ENCODE measurements at places on chromosomes 4 and X.

- no peaks in the 10 kb centered on the region for H3K36me3 ChIP-seq
- no peak overlapping the region for H3K4me3 ChIP-seq
- no peaks in the 10 kb centered on the region for H3K27me3 ChIP-seq
- no peak for DNase-seq
- H3K27ac ChIP-seq = no peak overlapping the region
- H3K4me1 ChIP-seq = no peaks in the 10 kb centered on the region
Measured at GRCh38 chrX:41314881-41315280, 19.1 kb upstream of the DDX3X start.

- no peak overlapping the region for H3K27ac ChIP-seq
- peaks cover 4% of the 10 kb centered on the region for H3K27me3 ChIP-seq
Measured at GRCh38 chr4:118905566-118905965, 16.9 kb downstream of the SYNPO2 start.

DNA sequence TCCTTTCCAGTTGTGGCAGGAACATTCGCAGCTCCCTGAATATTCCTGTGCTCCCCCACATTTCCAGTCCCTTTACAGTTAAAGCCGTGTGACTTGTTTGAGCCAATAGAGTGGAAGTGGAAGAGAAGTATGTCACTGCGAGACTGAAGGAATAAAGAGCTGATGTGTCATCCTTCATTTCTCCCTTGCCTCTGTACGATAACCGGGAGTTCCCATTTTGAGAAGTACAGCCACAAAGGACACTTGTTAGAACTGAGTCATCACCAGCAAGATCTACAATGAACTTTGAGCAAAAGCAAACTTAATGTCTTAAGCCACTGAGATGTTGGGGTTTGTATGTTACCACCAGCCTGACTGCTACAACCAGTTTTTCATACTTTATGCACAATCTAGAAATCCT, 92.3 kb downstream of the SPRY1 start:
- H3K27ac ChIP-seq = no peak overlapping the region
- no peak for DNase-seq
- no peaks in the 10 kb centered on the region for H3K27me3 ChIP-seq
- no peak overlapping the region for H3K4me3 ChIP-seq
- H3K36me3 ChIP-seq = no peaks in the 10 kb centered on the region

DNA sequence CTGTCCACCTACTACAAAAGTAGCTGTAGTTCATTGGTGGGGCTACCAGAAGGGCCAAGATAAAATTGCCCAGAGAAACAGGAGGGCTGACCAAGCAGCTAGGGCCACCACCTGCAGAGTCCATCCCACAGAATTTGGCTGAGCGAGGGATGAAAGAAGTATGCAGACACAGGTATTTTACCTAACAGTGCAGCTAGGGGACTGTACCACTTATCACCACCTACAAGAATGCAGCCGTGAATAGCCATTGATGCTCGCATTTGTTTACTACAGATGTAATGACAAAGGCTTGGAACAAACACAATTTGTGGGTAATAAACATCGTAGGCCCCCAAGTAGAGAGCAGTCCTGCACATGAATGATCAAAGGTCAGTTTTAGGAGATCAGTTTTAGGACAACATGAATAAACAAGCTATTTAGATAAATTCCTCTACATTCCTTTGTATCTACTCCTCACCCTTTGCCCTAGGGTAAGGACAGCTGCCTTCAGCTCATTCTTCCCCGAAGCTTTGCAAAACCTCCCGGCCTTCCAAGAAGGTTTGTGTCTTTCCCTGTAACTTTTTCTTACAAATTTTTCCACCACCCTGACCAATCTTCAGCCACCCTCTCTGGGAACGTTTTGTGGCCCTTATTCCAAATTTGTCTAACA, 49.5 kb downstream of the ZNF718 start:
- no peak for DNase-seq
- H3K36me3 ChIP-seq = no peaks in the 10 kb centered on the region
- H3K27ac ChIP-seq = no peak overlapping the region
- H3K4me1 ChIP-seq = no peaks in the 10 kb centered on the region
- H3K27me3 ChIP-seq = no peaks in the 10 kb centered on the region

DNA sequence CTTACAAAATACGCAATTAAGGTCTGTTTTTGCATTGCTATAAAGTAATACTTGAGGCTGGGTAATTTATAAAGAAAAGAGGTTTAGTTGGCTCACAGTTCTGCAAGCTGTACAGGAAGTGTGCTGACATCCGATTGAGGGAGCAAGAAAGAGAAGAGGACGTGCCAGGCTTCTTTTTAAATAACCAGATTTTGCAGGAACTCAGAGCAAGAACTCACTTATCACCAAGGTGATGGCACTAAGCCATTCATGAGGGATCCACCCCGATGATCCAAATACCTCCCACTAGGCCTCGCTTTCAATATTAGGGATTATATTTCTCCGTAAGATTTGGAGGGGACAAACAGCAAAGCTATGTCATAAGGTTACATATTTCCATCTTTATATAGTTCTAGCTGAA, 456.7 kb downstream of the GLUD2 start:
- no peak for DNase-seq
- H3K36me3 ChIP-seq = no peaks in the 10 kb centered on the region
- H3K27me3 ChIP-seq = no peaks in the 10 kb centered on the region
- H3K4me3 ChIP-seq = no peak overlapping the region

DNA sequence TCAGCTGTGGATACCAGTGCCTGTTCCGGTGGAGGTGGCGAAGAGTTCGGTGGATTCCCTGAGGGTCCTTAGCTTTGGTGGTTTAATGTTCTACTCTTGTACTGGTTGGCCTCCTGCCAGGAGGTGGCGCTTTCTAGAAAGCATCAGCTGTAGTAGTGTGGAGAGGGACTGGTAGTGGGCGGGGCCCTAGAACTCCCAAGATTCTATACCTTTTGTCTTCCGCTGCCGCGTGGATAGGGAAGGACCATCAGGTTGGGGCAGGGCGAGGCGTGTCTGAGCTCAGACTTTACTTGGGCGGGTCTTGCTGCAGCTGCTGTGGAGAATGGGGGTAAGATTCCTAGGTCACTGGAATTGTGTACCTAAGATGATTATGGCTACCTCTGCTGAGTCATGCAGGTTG, 390.3 kb downstream of the FAM47A start:
- DNase-seq = no peak
- H3K27me3 ChIP-seq = no peaks in the 10 kb centered on the region
- no peaks in the 10 kb centered on the region for H3K36me3 ChIP-seq
- no peaks in the 10 kb centered on the region for H3K4me1 ChIP-seq
- no peak overlapping the region for H3K4me3 ChIP-seq
- no peak overlapping the region for H3K27ac ChIP-seq

DNA sequence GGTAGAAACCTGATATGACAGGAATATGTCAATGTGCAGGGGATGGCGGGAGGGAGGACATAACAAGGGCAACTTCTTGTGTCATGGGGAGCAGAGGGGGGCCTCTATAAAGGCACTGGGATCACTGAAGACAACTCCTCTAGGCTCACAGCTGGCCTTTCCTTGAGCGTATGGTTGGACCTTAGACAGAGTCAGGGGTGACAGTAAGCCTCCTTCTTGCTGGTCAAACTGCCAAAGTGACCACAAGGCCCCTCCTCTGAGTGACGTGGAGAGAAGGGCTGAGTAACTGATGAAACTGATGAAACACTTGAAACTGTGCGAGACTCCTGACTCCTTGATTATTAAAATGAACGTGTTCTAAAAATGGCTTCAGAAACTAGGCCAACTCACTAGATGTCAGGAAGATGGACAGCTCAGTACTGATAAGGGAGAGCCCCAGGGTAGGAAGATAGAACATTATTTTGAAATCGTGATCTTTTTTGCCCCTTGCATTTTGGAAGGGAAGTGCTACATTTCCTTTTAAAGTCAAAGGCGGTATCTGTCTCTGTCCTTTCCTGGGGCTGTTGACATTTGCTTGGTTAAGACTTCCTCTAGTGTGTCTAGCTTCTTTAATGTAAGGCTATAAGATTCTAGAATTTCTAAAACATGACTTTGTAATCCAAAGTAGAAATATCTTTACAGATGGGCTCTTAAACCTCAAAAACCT, 1.6 kb downstream of the RAB33A start:
- H3K27ac ChIP-seq = no peak overlapping the region
- H3K27me3 ChIP-seq = no peaks in the 10 kb centered on the region
- no peak overlapping the region for H3K4me3 ChIP-seq
- DNase-seq = no peak

All from RWPE2 (cell line).